ENCODE measurements at places on chromosomes 3 and 15.

GRCh38 chr3:107524841-107525643, 2.3 kb downstream of the BBX start:
- peak; percentile 65 for DNase-seq

GRCh38 chr15:90126022-90126421, 23.8 kb upstream of the IDH2 start:
- no peak for DNase-seq

- no peak for DNase-seq
Measured at GRCh38 chr15:81330366-81331090, 6.6 kb upstream of the STARD5 start.

- DNase-seq: no peak
Measured at GRCh38 chr15:68566377-68566954, 12.3 kb upstream of the CORO2B start.

- no peak for DNase-seq
Measured at GRCh38 chr3:120153294-120153693, 59.0 kb upstream of the GSK3B start.

GRCh38 chr3:88930611-88931010, 176.8 kb upstream of the EPHA3 start:
- no peak for DNase-seq

DNA sequence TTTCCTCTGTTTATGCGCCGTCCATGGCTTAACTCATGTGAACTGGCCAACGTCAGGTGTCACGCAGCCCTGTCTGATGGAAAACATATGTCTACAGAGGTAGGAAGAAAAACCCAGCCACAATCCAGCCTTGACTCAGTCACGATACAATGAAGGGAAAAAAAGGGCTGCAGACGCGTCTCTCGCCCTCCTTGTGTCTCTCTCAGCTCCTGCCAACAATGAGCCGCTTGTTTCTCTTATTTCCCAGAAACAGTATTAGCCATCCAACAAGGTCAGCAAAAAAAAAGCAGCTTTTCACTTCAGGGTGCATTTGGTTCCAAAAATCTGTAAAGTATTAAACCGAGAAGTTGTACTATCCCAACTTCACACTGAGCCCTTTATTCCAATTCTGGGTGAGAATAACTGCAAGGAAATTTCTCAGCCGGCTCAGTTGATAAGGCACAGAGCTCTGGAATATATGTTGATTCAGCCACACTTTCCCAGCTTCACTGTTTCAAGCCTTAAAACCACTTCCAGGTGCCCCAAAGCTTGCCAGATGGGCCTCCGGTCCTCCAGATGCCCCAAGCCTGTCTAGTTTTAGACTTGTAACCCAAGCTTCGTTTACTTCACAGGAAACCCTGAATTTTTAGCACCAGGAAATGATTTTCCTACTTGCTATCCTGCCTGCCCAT, 79.4 kb downstream of the TM4SF4 start:
- no peak for DNase-seq

DNA sequence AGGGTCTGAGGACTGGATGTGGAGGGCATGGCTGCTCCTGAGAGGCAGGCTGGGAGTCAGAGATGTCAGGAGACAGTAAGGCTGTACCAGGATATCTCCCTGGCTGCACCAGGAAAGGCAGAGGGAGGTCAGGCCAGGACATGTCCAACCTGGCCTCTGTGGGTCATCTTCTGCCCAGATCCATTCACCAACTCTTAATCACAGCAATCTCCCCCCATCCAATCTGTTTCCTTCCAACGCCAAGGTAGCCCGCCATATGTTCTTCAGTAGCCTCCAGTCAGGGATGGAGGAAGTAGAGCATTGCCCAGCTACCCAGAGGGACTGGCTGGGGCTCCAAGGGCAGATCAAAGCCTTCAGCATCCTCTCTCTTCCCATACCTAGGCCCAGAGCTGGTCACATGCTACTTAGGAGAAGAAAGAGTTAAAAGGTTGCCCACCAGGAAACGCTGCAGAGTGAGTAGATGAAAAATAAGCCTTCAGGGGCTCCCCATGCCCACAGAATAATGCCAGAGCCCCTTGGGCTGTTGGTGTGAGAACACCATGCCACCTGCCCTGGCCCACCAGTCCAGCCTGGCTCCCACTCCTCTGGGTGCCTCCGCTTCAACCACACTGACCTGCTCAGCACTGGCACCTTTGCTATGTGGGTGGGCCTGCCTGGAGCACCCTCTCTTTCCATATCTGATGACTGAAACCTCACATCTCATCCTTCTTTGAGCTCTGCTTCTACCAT, 176.8 kb downstream of the MEGF11 start:
- peak; percentile 58 for DNase-seq

DNA sequence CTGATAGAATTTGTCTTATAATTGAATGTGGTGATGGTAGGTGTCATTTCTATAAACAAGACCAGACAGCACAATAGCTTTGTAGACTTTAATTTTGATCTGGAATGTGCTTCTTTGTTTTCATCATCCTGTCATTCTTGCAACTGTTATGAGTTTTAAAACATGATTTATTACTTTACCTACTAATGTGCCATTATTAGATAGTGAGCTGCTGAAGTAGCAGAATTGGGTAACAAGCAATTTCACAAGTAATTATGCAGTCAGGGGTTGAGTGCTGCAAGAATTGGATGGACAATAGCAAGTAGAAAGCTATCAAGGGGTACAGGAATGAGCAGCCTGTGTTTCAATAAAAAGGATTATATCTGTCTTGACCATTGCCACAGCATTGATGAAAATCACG, 975.6 kb downstream of the ROBO1 start:
- DNase-seq: no peak

- DNase-seq: no peak
Measured at GRCh38 chr3:3305841-3306240, 126.3 kb upstream of the CRBN start.

DNA sequence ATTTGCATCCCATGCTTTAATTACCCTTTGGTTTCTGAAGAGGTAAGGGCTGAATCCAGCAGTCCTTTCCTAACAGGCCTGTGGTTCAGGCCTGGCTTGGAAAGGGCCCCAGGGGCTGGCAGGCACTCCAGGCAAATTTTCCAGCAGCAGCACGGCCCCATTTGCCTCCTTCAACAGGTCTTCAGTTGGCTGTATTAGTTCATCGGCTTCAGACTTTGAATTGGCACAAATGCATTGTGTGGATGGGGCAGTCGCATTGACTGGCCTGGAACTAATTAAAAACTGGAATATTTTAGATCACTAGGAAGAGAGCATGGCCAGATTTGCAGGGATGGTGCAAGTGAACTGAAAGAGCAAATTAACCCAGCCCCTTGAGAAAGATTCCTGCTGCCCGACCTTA, 207.8 kb upstream of the MCTP2 start:
- DNase-seq: no peak

- DNase-seq: no peak
Measured at GRCh38 chr15:65060641-65061397, 7.0 kb downstream of the RASL12 start.

DNA sequence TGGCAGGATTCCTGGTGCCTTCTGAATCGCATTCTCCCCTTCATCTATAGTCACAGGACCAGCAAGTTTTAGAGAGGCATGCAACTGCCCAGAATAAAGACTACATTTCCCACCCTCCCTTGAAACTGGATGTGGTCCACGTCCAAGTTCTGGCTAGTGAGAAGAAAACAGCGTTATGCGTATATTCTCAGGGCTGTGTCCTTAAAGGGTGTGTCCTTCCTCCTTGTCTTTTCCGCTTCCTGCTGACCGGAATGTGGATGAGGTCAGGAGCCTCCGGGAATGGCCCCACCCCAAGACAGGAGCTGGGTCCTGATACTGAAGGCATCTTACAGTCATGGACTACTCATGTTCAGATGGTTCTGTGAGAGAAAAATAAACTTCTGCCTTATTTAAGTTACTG, 20.2 kb downstream of the CHST2 start:
- DNase-seq: no peak

DNA sequence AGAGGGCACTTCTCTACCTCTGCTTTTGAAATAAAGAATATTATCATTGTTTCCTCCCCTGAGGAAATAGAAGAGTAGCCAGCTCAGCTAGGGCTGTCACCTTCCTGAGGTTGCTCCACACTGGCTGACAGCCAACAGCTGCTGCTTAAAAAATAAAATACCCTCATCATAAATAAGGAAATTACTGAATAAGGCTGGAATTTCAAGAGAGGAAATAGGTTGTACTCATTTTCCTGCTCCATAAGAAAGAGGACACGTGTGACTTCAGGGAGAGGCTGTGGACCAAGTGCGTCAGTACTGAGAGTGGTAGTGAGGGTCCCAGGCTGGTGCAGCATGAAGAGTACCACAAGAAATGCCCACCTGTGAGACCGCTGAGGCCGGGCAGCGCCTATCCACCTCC, 8.1 kb upstream of the C2CD4B start:
- no peak for DNase-seq

DNA sequence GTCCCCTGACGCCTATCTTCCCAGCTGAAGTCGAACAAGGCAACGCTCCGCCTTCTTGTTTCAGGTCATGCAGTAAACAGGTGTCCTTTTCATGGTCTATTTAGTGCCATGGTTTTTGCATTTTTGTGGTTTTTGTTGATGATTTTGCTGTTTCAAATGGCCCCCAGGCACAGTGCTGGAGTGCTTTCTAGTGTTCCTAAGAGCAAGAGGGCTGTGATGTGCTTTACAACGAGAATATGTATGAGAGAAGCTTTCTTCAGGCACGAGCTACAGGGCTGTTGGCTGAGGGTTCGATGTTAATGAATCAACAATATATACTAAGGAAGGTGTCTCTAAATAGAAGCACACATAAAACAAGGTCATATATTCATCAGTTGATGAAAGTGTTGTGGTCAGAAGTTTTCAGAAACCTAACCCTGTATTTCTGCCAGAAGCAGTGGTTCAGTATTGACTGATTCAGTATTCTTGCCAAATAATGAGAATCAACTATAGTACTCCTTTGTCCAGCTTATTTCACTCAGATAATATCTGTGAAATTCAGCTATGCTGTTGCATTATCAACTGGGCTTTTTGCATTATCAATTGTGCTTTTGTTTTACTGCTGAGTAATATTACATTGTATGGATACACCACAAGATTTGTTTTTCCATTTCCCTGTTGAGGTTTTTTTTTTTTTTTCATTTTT, 18.5 kb downstream of the LIMD1 start:
- DNase-seq: no peak

- DNase-seq: no peak
Measured at GRCh38 chr3:24359645-24360462, 134.8 kb downstream of the THRB start.
